ENCODE measurements at places on chromosomes 7 and 10.

GRCh38 chr10:75303045-75303777 lies 67.5 kb upstream of the COMTD1 start:
- no peak for DNase-seq

DNA sequence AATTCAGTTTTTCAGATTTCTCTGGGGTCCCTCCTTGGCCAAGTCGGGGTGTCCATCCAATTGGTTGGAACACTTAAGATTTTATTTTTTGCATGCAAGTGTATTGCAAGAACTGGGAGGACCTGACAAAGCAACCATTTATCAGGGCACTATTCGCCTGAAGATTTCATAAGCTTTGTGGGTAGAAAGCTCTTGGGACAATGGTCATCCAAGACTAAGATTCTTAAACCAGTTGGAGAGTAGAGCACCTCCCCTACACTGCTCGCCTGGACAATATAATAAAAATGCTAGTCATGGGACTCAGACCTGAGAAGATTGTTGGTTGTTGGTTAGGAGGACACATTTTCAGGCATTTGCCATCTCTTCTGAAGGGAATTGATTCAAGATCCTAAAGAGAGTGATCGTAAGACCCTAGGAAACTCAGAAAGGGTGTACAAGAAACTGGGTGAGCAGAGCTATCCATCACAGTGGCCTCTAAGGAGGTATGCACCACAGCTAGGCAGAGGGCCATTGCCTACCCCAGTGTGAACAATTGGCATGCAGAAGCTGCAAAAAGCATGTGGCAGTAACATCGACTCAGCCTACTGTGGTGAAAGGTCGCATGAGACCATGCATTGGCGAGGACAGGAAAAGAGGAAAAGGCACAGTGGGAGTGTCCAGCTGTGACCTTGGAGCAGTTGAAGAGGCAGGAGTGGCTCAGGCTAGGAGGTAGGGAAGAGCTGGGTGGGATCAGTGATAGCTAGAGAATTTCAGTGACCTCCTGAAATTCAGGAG lies 1235.3 kb upstream of the AUTS2 start:
- no peak for DNase-seq

DNA sequence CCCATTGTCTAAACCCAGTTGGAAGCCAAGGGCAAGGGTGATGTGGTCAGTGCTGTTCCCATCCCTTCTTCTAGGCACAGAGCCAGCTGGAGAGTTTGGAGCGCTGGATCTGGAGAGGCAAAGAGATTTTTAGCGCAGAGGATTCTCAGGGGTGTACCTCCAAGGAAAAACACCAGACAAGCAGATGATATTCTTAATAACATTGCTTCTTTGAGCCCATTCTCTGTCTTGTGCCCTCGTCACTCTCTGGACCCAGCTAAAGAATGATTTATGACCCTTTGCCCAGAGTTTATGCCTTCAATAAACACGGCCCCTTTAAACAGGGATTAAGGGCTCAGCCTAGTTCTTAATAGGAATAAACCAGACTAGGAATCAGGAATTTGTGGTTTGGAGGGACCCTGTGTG lies 4.7 kb upstream of the HIP1 start:
- no peak for DNase-seq

DNA sequence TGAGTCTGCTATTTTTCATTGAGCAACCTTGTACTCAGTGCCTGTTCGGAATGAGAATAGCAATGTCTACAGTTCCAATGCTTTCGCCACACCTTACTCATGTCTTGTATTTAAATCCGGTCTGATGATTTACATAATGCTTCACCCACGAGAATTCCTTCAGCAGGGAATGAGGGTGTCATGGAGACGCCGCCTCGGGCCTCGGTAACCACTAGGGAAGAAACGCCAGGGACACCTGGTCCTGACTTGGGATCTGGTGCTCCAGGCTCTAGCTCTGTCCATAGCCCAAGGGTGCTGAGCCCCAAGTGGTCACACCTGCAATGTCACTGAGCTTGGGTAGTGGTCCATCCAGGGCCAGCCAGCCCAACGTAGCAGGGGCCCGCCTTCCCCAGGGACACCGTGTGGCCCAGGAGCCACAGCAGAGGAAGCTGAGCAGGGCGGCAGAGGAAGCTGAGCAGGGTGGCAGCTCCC lies 37.4 kb downstream of the PRKAG2 start:
- DNase-seq: no peak

DNA sequence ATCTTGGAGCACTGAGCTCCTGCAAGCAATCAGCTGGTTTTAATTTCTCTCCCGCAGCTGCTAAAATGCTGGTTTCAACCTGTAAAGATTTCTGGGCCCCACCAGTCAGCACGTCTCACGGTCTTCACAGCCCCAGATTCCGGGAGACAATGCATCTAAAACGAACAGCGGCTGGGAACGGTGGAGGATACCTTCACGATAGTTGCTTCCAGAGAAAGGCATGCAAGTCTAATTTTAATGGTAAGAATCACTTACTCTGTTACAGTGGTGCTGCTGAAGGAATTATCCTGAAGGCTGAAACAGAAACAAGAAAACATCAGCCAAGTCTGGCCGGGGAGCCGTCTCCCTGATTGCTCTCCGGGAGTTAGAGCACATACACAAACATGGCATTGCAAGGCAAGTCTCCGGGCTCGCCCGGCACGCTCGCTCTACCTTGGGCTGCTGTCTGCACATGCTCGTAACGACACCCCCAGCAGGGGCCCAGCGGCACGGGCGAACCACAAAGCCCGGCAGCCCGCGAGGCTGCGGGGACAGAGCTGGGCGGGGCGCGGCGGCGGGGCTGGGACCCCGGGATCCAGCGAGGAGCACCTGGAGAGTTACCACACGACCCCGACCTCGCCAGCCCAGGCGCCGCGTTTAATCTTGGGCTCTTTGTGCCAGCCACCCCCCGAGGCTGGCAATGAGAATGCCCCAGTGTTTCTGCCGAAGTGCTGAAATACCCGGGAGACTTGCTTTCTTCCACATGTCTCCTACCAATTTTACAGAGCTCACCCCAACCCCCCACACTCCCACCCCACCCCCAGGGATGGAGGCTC lies at the start of gene FAM13C:
Gene FAM13C (minus strand): TSS at position 406 of the 815 bp plus-strand sequence. CDS start 89 bp downstream, at position 317.
- DNase-seq: peak; percentile 83

GRCh38 chr10:8596929-8597472 lies 542.5 kb downstream of the GATA3 start:
- no peak for DNase-seq

DNA sequence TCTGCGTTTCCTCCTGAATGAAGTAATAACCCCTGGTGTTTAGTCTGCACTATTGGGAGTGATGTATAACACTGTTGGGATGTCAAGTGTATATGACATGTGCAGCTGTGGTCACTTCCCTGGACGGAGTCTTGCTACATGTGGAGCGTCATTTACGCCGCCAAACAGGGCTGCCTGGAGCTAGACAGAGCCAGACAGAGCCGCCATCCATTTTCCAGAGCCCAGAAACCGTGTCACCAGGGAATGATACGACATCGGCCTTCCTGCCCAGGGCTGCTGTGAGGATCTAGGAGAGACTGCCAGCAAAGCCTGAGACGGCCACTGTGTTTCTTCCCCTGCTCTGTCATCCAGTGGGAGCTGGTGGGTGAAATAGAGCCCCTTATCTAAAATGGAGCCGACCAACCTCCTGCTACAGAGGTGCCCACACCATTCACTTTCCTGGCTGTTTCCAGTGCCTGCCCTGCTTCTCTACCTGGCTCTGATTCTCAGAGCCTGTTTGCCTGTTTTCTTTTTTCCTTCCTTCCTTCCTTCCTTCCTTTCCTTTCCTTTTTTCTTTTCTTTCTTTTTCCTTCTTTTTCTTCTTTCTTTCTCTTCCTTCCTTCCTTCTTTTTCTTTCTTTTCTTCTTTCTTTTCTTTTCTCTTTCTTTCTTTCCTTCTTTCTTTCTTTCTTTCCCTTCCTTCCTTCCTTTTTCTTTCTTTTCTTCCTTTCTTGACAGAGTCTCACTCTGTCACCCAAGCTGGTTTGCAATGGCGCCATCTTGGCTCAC lies 13.3 kb upstream of the FGFR2 start:
- peak; percentile 33 for DNase-seq

GRCh38 chr10:120600871-120601649 lies 144.0 kb downstream of the PLPP4 start:
- DNase-seq: no peak

DNA sequence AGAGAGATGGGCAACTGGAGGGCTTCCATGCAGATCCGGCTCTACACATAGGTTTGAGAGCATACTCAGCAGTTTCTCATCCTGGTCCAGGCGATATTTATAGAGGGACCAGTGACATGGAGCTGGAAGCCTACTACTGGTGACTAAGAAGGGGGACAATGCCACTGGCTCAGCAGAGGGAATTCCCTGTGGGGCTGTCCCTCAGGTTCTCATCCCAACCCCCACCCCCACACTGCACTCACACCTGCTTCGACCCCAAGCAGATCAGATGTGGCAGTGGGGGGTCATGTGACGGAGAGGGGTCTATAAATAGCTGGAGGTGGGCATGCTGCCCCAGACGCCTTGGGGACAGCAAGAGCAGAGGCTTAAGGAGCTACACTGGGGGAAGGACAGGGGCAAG lies at the start of gene CLCN1:
Gene CLCN1 (plus strand): TSS at position 336 of the 400 bp plus-strand sequence. CDS start 102 bp downstream, outside the sequence.
- DNase-seq: no peak

GRCh38 chr10:100345570-100346330 lies 1.3 kb upstream of the SCD start:
- peak; percentile 7 for DNase-seq

- no peak for DNase-seq
Observed at GRCh38 chr10:101120884-101121653, 10.0 kb upstream of the TLX1 start.

DNA sequence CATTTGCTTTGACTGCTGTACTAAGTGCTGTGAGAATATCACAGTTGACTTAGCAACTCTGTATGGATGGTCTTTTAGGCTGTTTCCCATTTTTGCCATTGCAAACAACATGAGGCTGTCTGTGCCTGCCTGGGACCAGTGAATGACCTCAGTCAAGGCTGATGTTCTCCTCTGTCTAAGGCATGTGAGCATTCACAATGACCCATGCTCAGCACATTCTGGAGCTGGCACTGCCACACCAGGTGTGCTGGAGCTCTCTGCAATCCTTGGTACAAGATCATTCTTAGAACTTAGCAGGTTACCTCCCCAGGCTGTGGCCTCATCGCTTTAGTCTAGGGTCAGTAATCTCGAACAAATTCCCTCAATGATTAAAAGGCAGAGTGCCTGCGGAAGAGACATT lies 61.9 kb downstream of the SH3PXD2A start:
- DNase-seq: no peak

GRCh38 chr10:74035303-74035702 lies 37.4 kb downstream of the VCL start:
- no peak for DNase-seq

DNA sequence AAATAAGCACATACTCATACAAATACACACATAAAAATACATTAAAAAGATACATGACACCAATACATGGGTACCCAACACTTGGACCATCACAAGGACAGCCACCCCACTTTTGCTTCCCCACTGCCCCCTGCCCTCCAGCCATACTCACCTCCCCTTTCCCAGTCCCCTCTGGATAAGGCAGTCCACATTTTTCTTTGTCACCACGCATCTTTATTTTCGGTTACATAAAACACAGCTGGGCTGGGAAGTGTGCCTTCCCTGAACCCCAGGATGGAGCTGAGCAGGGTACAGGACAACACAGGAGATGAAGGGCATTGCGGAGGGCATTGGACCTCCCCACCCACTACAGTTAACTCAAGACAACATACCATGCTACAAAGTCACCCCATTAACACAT lies 1.1 kb upstream of the HOXA3 start:
- DNase-seq: no peak

GRCh38 chr7:142307246-142307900 lies 49.5 kb upstream of the PRSS58 start:
- no peak for DNase-seq

- no peak for DNase-seq
Observed at GRCh38 chr10:94983555-94983954, 45.1 kb downstream of the CYP2C9 start.

- no peak for DNase-seq
Observed at GRCh38 chr7:87850836-87851593, 25.1 kb downstream of the SLC25A40 start.

DNA sequence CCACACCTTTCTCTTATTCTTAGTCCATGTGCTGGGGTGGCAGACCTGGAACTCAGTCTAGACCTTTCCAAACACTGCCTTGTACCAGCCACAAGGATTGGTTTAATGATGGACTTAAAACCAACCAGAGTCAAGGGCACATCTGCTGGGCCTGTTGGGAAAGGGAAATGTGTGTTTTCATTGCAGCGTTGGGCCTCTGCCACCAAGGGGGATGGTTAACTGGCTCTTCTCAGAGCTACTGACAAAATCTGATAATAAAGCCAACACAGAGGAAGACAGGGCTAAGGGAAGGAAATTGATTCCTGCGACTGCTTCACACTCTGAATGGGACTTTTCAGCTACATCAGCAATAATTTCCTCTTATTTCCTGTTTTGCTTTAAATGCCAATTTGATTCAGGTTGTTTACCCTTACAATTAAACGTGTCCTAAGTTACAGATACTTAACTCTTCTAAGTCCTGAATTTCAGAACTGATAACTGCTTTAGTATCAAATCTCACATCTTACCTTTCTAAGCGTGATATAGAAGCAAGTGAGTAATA lies 68.4 kb upstream of the MALRD1 start:
- no peak for DNase-seq

GRCh38 chr10:95517536-95518454 lies 43.4 kb downstream of the SORBS1 start:
- DNase-seq: no peak

DNA sequence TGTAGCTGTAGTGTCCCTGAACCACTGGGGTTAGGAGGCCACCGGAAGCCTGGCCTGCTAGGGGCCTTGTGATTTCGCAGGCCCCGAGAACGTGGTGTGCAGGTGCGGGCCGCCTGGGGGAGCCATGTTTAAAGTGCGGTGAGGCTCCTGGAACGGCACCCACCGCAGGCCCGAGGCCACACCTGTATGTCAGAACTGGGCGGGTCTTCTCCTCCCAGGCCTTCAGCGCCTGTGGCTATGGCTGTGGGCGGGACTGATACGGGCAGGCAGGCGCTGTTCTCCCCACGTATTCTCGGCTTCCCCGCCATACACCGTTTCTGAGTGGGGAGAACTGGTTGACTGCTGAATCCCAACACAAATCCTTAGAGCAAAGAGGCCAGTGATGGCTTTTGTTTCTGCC lies 74.8 kb downstream of the DNAJB6 start:
- no peak for DNase-seq

DNA sequence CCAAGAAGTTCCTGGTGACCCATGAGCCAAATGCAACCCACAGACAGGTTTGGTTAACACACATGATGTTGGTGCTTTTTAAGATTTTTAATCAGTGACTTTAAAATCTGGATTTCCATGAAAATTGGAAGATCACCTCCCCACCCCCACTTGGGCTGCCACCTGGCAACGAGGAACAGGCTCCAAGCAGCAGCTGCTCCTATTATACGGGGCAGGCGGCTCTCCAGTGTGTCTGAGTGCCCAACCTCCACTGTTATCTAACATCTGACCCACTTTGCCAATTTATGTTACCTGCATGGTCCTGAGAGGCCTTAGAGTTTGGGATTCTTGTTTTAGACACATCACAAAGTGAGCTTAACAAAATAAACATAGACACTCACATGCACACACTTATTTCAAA lies 56.4 kb downstream of the SGMS1 start:
- no peak for DNase-seq
